HS-5 (cell line): ENCODE measurements at places on chromosomes 5 and 9.
A peak's percentile ranks its signal among the peaks of the same experiment; 100 is the strongest.

- no peak for DNase-seq
Measured at GRCh38 chr9:69949396-69949795, 94.3 kb upstream of the MAMDC2 start.

DNA sequence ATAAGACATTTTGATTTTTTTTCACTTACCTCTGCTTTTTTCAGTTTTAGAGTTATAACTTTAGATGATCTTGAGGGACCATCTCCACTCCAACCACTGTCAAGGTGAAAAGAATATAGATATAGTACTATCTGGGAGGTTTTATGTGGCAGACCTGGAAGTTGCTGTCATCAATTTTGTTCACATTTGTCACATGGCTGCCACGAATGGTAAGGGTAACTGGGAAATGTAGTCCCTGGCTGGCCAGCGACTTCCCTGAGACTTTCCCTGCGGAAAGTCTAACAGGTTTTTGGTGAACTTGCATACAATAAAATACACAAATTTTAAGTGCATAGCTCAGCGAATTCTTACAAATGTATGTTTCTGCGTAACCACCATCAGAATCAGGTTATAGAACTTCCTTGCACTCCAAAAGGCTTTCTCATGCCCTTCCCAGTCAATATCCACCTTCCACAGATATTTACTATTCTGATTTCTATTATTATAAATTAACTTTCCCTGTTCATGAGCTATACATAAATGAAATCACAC lies 121.5 kb downstream of the MAT2B start:
- no peak for DNase-seq

DNA sequence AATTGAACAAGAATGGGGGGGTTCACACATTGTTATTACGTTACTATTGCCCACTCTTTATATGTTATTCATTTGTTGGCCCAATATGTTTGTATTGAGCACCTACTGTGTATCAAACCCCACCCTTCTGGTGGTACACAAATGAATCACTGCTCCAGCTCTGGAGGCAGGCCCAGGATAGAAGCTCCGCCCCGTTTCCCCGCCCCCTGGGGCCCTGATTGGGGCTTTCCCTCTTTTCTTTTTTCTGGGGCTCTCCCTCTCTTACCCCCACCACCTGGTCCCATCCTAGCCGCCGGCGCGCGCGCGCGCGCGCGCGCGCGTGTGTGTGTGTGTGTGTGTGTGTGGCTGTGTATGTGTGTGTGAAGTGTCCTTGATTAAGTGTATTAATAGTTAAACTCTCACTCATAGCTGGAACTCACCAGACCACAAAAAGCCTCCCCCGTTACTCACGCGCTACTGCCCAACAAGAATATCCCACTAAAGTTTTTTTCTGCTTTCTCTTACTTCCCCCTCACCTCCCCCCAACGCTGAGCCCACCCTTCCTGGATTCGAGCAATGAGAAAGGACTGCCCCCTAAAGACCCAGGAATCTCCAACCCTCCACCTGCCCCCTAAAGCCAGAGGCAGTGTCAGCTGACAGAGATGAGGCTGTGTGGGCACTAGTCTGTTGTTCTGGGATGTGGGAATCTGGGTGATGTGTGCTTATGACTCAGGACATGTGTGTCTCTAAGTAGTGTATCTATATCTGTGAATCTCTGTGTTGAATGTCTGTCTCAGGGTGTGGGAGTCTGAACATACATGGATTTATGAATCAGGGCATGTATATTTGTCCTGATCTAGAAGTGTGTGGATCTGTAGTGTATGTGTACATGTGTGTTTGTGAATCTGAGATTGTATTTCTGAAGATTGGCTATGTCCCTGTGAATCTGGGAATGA lies 4.0 kb downstream of the CXXC5 start:
- peak; percentile 39 for DNase-seq

DNA sequence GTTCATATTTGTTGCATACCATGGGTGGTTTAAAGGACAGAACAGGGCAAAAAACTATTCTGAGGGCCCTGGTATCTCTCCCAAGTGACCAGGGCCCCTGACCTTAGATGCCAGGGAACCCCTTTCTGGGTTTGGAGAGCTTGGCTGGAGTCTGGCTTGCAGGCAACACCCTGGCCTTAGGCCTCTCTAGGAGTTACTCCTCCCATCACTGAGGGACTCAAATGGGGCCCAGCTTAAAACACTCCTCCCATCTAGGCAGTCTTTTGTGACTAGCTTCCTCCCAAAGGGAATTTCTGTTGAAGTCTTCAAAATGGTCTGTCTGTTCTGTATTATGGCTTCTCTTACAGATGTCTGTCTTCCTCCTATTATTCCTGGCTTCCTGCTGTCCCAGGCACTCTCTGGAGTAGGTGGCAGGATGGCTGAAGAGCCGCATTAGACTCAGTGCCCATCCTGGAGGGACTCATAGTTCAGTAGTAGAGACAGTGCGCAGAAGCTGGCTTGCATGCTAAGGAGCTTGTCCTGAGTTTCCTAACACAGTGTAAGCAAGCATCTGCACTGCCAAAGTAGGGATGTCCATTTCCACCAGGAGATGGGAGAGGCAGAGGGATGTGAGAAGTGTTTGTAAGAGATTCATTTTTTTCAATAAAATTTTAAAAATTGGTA lies 10.0 kb downstream of the COL15A1 start:
- DNase-seq = no peak

DNA sequence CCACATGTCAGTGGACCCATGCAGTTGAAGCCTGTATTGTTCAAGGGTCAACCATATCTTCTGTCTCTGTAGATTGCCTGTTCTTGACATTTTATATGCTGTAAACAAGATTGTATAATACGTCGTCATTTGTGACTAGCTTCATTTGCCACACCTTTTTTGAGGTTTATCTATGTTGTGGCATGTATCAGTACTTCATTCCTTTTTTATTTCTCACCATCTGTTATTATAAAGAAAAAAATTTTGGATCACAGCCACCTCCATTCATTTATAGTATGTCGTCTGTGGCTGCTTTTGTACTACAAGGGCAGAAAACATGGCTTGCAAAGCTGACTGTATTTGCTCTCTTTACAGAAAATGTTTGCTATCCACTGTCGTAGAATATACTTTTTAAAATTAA lies 72.4 kb downstream of the TEK start:
- peak; percentile 53 for DNase-seq

GRCh38 chr5:35822511-35822910 lies 34.2 kb upstream of the IL7R start:
- DNase-seq = no peak

DNA sequence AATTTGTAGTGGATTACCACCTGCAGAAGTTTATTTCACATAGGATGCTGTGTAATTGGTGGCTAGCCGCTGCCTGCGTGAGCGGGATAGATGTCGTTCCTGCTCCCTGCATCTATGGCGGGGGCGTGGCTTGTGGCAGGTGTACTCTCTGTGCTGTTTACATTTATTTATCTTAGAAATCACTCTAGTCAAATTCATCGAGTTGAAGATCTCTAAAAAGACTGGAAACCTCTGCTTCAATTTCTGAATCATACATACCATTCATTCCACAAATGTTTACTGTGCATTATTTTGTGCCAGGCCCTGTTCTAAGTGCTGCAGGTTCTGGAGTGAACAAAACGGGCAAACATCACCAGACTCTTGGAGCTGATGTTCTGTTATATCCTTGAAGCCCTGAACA lies 11.9 kb downstream of the ROPN1L start:
- DNase-seq = peak; percentile 70

DNA sequence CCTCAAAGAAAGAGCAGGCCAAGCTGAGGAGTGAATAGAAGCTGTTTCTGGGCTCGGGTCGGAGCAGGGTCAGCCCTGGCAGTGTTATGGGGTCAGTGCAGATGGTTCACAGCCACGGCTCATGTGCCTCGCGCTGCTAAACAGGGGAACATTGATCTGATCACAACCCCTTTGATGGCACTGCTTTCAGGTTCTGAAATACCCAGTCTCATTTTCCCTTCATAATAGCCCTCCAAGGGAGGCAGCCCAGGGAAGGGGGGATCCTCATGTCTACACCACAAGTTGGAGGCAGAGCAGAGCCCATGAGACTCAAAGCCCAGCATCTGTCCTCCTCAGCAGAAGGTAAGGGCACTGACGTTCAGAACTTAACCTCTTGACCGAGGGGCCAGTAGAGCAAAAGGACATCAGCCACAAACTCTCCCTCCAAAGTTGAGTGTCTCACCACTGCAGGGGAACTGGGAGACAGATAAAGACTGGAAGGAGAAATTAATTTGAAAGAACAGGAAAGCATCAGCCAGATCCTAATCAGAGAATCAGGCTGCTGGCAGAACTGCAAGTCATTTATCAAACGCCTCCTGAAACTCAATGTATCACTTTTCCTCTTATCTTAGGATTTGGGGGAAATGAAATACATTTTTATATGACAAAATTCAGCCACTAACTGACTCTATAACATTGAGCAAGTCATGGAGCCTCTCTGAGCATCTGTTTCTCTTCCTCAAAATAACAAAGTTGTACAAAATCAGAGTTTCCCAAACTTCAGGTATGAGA lies 110.6 kb downstream of the SH3TC2 start:
- no peak for DNase-seq

DNA sequence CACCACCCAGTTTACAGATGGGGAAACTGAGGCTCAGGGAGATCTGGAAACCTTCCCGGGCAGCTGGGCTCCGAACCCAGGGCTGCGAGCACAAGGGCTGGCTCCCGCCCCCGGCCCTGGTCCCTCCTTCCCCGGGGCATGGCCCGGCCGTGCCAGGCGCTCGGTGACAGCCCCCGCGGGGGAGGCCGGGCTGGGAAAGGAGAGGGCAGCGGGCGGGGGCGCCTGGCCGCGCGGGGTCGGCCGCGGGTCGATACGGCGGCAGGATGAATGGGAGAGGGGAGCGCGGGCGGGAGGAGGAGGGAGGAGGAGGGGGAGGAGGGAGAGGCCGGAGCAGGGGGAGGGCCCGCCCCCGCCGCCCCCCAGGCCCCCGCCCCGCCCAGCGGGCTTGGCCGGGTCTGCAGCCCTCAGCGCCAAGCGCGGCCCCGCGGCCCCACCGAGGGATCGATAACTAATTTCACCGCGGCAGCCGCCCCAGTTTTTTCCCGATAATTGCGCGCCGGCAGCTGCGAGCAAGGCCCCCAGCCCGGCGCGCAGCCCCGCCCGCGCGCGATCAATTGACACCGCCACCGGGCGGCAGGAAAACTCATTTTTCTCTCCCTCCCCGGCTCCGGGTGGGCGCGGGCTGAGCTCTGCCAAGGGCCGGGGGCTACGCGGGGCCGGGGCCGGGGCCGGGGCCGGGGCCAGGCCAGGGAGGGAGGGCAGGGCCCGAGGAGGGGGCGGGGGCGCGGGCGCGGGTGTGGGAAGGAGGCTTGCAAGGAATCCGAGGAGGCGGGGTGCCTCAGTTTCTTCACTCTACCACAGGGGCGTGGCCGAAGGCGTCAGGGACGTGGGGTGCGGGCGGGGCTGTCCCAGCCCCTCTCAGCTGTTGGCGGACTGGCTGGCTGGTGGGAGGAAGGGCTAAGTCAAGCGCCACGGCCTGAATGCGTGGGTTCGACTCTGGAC lies 52.1 kb downstream of the C9orf50 start:
- no peak for DNase-seq

GRCh38 chr5:139551191-139551889 lies 9.8 kb upstream of the UBE2D2 start:
- DNase-seq = no peak

GRCh38 chr9:98894761-98895160 lies 48.9 kb upstream of the COL15A1 start:
- DNase-seq = no peak

- no peak for DNase-seq
Measured at GRCh38 chr9:77601476-77602099, 46.5 kb downstream of the GNA14 start.

DNA sequence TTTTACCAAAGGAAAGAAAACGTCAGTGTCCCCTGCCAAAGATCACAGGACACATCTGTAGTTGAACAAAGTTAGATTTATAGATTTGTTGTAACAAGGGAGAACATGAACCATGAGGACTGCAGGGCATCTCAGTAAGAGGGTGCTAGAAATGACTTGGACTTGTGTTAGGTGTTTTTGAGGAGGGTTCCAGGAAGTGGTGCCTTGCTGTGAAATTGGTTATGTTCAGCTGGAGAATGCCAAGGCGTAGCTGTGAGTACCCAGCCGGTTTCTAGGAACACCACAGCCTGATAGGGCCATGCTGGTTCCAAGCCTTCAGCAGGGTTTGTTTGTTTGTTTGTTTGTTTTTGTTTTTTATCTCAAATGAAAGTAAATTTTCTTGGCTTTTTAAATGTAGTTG lies 5.3 kb downstream of the SPEF2 start:
- DNase-seq = no peak

DNA sequence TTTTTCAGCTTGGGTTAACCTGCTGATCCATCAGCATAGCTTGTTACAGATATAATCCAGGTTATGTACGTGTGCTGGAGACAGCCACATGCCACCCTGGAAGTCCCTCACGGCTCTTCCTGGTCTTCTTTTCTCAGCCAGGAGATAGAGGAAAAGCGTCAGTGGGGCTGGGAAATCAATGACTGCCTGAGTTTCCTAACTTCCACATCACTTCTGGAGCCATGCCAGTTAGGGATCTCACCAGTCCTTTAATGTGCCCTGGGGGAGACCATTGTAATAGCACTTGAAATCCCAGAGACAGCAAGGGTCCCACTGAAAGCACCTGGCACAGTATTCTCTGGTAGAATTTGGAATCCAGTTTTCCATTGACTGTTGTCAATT lies 29.2 kb downstream of the ANXA2R start:
- DNase-seq = no peak

DNA sequence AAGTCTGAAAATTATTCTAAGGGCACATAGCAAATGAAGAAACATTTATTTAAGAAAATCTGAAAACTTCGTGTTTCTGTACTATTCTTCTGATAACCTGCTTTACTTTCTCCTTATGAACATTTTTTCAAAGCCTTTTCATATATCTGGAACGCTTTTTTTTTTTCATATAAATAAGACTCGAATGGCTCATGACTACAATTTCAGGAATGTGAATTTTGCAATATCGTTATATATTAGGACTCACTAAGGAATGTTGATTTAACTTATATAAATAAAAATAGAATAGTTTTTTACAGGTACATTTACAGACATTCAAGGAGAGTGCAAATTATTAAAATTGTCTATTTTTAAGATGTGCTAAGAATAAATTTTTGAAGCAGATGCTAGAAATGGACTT lies 42.9 kb downstream of the GPBP1 start:
- peak; percentile 82 for DNase-seq

GRCh38 chr9:96078897-96079490 lies 203.5 kb downstream of the ERCC6L2 start:
- DNase-seq = no peak

- no peak for DNase-seq
Measured at GRCh38 chr5:29230591-29230990, 1962.9 kb upstream of the CDH6 start.

DNA sequence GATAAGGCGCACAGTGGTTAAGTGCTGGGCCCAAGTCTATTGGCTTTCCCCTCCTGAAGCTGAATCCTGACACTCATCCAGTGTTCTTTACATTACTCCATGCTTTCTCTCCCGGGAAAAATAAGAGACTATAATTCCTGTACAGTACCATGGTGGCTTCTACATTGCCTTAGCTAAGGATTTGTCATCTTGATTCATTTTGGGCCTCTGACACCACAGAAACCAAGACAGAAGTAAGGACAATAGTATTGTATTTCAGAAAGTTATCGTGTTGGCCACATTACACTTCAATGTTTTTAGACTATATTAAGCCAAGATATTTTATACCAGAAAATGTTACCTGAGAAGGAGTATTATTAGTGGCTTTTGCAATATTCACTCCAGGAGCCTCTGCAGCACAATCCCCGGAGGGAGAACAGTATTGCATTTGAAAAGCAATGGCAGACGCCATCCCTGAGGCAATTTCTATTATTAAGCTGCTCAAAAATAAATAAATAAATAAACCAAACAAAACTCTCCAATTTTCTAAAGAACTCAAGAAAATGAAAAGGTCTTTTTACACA lies 267.9 kb downstream of the ENC1 start:
- DNase-seq = no peak

GRCh38 chr5:98913911-98914310 lies 14.9 kb downstream of the CHD1 start:
- no peak for DNase-seq
